ENCODE measurements at places on chromosomes 5 and 9. TPM values are rescaled to one million over a fixed set of nuclear protein-coding genes. Genes with fewer than 3 reads are reported as not detected.

Gene QRFP
- polyA plus RNA-seq, result not detected

Gene SLIT3
- polyA plus RNA-seq, result not detected

Gene FBLL1
- not detected for polyA plus RNA-seq

Gene PCDHA10
- polyA plus RNA-seq, result not detected

Gene AGPAT2
- polyA plus RNA-seq, result 20.6 TPM

Gene DEPDC1B
- 0.23 TPM for polyA plus RNA-seq

Gene AGXT2
- polyA plus RNA-seq, result not detected

Gene LCN15
- polyA plus RNA-seq, result not detected

Gene PIP5K1B
- polyA plus RNA-seq, result 0.25 TPM

Gene KIF4B
- polyA plus RNA-seq, result not detected

Gene KCNN2
- polyA plus RNA-seq, result not detected

Gene NRG2
- not detected for polyA plus RNA-seq

Gene BNC2
- polyA plus RNA-seq, result not detected

Gene DMGDH
- polyA plus RNA-seq, result 0.10 TPM

Gene LRRC19
- polyA plus RNA-seq, result 0.05 TPM

Gene SMIM32
- polyA plus RNA-seq, result not detected

Gene PCDHGC4
- polyA plus RNA-seq, result not detected

Gene IFNA21
- polyA plus RNA-seq, result not detected

Gene CCL27
- 0.59 TPM for polyA plus RNA-seq

Gene TRMO
- 31.2 TPM for polyA plus RNA-seq

Gene HSPA9
- 163 TPM for polyA plus RNA-seq

Gene SPATA31E1
- not detected for polyA plus RNA-seq

Gene DBH
- 0.18 TPM for polyA plus RNA-seq

Gene BARX1
- not detected for polyA plus RNA-seq

Gene TJP2
- 7.7 TPM for polyA plus RNA-seq

Gene IZUMO3
- not detected for polyA plus RNA-seq

Gene FBP1
- polyA plus RNA-seq, result 3.5 TPM

Gene CDO1
- not detected for polyA plus RNA-seq

Gene SPINK14
- not detected for polyA plus RNA-seq

Gene ARL14EPL
- not detected for polyA plus RNA-seq

Gene KIF24
- not detected for polyA plus RNA-seq

Gene FOXD1
- not detected for polyA plus RNA-seq
